ENCODE measurements at places on chromosomes 7 and 10. TPM values are rescaled to one million over a fixed set of nuclear protein-coding genes. Genes with fewer than 3 reads are reported as not detected.

The DNAH11 gene
- not detected for polyA plus RNA-seq

The PON3 gene
- 0.32 TPM for polyA plus RNA-seq

The VPS26A gene
- 16.7 TPM for polyA plus RNA-seq

The SEMA3E gene
- polyA plus RNA-seq, result 19.8 TPM

The C10orf71 gene
- polyA plus RNA-seq, result not detected

The PLEKHS1 gene
- polyA plus RNA-seq, result not detected

The ANKRD2 gene
- 1.3 TPM for polyA plus RNA-seq

The C10orf67 gene
- polyA plus RNA-seq, result not detected

The CLRN3 gene
- polyA plus RNA-seq, result not detected

The ZNF438 gene
- 2.8 TPM for polyA plus RNA-seq
